T-helper 22 cell (primary cell): ENCODE measurements at places on chromosomes 5 and 9.

GRCh38 chr9:3528451-3528850, 2.6 kb upstream of the RFX3 start:
- peak; percentile 42 for DNase-seq

DNA sequence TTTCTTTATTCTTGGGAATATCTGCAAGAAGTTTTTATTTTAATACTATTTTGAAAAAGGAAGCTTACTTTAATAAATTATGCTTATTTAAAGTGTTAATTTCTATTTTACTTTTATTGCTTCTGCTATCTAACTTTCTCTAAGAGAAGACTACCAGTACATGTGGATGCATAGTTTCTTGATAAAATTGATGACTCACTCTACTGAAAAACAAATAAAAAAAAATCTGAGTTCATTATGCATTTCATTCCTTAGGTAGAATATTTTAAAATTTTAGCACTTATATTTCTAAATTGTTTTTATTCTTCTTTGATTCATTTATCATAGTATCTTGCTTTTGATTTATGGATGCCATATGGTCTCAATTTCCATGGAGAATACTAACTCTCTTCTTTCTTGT, 217.9 kb downstream of the TAF11L14 start:
- DNase-seq: no peak

GRCh38 chr5:36365896-36366295, 64.2 kb upstream of the RANBP3L start:
- no peak for DNase-seq

DNA sequence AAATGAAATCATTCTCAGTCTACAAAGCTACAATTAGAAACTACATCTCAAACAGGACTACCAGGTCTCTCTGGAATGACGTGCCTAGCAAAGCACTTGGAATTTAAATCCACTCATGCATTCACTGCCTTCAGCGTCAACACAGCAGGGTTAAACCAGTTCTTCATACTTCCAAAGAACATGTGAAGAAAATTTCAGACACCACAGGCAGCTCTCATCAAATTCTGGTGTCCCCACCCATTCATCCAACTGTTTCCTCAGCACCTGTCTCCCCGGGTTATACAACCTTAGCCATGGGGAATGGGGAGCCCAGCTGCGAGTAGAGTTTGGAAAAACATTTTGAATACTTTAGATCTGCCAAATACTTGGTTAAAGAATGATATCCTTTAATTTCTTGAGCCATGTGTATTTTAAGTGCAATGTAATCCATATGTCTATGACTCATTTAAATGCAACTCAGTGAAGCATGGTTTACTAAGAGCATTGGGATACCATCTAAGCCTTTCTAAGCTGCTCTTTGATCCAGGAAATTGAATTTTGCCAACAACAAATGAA, 17.5 kb downstream of the ADAM19 start:
- no peak for DNase-seq

DNA sequence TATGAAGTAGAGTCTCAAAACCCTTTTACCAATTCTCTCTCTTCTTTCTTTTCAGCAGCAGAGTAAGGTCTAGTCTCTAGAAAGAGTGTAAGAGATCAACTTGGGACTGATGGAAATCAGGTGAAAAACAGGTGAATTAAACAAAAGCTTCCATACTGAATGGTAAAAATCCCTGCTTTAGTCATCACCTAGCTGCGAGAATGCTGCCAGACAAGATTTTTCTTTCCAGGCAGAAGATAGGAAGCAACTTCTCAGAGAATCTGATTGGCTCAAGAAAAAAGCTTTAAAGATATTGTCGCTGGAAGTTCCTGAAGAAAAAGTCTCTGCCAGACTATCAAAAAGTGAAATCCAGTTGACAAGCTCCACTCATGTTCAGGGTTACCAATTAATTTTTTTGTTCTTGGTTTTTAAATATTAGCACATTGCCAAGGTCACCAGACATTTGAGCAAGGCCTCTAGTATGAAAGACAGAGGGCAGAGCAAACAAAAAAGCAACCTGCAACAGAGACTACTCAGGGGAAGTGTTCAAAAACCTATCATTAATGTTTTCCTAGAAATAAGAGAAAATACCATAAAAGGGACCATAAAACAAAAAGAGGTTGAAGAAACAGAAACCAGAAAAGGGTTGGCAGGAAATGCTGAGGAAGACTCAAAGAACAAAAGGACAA, 9.3 kb downstream of the CDO1 start:
- DNase-seq: no peak

- no peak for DNase-seq
Measured at GRCh38 chr5:158837908-158838307, 261.8 kb downstream of the EBF1 start.

- DNase-seq: no peak
Measured at GRCh38 chr9:112786829-112787520, 36.4 kb downstream of the SNX30 start.

DNA sequence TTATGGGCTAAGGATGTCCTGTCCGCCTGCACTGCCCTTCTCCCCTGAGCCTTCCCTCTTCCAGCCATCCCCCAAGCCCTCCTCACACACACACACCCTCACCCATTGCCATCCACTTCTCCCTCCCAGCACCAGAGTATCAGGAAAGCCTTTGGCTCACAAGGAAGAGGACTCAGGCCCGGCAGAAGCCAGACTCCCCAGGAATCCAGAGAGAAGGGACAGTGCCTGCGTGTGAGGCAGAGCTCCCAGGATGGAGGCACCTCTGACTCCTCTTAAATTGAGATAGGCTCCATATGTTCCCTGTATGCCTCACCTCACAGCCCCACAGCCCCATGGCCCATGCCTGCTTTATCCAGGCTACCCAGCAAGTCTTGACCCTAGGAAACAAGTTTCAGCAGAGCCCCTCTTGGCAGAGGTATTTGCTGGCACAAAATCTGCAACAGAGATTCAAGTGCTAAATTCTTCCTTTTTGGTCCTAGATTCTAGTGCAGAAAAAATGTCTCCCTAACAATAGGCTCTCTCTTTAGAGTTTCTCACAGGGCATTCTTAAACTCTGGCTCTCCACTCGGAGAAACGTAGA, 761 bp downstream of the IL17B start:
- no peak for DNase-seq

GRCh38 chr9:82489201-82489821, 500.7 kb downstream of the SPATA31D1 start:
- no peak for DNase-seq

GRCh38 chr5:55853041-55853670, 2.0 kb downstream of the IL31RA start:
- DNase-seq: no peak

- no peak for DNase-seq
Measured at GRCh38 chr5:104431981-104432380, 869.4 kb upstream of the NUDT12 start.

DNA sequence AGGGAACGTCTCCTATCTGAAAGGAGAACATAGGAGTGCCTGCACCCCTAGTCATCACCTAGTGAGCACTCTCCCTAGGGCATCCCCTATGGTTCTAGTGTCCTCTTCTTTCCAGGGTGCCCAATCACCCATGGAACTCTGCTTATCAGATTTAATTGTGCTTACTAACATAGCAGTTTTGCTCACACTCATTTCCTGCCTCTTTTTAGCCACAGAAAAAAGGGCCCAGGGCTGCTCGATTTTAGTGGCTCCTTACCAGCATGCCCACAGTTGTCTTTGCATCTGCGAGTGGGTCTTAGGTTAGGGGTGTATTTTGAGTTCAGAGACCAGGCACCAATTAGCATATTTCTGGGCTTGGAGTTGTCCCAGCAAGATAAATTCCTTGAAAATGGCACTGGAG, 1110.2 kb downstream of the TAF11L14 start:
- DNase-seq: no peak

GRCh38 chr5:168661593-168662485, 82.7 kb upstream of the PANK3 start:
- no peak for DNase-seq

- no peak for DNase-seq
Measured at GRCh38 chr9:134945509-134946275, 28.0 kb upstream of the FCN1 start.

- DNase-seq: peak; percentile 89
Measured at GRCh38 chr9:136539427-136540421, 6.1 kb downstream of the NOTCH1 start.

- no peak for DNase-seq
Measured at GRCh38 chr9:6054280-6055099, 39.1 kb upstream of the RANBP6 start.

- no peak for DNase-seq
Measured at GRCh38 chr9:37239224-37239859, 119.0 kb downstream of the ZCCHC7 start.

DNA sequence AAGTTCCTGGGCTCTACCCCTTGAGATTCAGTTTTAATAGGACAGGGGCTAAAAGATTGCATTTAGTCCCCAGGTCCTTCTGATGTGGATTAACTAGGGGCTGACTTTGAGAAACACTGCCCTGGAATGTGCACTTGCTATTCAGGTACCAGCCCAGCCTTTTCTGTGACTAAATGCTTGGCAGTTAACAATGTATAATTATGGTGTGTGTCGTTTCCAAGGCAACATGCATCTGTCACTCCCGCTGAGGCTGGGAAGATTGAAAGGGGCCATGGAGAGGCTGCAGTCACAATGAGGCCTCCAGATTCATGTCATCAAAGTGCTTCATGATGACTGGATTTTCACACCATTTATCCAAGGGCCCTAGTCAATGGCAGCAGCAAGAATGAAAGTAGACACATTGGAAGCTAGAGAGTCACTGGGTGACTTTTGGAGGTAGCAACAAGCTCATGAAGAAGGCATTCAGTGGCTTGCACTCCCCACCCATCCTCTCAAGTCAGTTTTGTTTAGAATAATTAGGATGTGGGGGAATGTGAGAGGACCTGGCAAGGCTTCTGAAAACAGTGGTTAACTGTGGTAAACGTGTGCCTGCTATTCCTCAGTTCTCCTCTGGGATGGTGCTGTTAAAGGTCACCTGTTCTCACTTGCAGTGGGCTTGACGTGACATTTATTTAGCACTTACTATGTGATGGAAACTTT, 28.3 kb downstream of the RAI14 start:
- DNase-seq: no peak

DNA sequence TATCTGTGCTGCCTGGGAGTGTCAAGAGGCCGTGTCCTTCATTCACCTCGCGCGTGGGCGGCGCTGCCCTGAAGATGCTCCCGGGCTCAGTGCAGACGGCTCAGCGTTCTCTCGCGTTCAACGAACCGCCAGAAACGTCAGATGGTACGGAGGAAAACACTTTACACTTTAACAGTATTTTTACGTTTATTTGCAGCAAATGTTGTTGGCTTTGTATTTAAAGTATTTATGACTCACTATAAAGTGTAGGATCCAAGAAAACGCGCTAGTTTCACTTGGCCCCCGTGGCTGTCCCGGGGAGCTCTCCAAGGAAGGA, 544 bp upstream of the ERCC6L2 start:
- peak; percentile 27 for DNase-seq

DNA sequence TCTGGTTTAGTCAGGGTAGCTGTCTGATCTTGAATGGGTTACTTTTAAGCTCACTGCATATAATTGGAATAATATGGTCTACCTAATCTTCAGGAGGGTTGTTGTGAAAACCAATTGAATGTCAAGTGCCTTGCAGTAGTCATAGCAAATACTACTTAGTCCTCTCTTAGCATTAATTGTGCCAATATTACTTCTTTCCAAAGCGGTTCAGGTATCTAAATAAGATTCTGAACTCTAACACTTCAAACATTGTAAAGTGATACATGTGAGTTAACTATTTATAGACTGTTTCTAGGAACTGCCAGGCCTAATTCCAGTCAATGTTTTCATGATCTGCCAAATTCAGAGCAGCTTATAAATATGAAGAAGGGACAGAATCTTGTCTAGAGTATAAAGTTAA, 140.2 kb downstream of the SH3GL2 start:
- no peak for DNase-seq

DNA sequence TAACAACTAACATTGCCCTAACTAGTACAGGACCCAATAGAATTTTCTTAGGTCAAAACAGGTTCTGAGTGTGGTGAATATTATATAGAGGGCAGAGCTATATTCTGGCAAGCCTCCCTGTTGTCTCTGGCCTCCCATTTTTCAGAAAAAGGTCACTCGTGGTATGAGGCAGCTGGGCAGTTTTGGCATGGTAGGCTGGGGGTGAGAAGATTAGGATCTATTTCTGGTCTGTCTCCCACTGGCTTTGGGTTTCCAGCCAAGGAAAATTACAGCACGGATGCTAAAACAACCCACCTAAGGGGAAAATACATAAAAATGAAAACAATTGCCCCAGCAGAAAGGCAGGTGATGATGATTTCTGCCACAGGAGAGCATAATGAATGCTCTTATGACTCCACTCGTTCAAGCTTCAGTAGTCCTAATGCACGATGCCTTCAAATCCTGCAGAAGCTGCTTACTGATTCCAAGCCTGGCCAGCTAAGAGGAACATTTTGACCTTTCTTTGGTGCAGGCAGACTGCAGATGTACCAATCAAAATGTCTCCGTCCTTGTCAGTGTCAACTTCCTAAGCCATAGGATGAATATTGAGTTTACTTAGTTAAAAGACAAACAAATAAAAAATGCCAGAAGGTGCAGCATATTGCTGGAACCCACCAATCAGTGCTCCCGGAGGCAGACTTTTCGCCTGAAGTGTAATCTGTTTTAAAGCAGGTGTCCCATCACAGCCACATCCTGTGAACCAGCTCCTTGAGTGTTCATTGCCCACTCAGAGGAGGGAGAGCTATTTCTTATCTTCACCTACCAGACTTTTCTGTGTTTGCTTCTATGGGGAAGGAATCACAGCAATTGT, 435.4 kb downstream of the ZSWIM6 start:
- DNase-seq: no peak

DNA sequence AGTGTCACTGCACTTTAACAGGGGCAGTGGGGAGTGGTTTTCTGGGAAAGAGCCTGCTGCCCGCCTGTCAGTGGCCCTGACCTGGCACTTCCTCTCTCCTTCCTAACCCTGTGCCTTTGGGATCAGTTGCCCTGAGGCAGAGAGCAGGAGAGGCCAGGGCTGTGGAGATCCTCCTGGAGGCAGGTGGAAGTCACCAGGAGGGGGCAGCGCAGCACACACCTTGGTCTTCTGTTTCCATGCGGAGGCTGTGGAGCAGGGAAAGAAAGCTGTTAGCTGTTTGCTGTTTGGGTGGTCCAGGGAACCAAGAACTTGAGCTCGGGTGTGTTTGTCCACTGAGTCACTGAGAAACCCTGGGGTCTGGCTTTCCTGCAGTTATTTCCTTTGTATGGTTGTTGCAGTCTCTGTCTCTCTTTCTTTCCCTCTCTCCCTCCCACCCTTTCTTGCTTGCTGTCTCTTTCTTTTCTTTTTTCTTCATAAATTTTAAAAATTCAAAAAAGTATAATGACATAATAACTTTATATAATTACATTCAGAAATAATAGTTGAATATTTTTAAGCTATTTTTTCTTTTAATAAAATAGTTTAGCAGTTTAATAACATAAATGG, 28.1 kb downstream of the NTRK2 start:
- DNase-seq: no peak

GRCh38 chr9:110152704-110153374, 55.1 kb downstream of the C9orf152 start:
- DNase-seq: no peak

- DNase-seq: no peak
Measured at GRCh38 chr5:147754372-147755122, 28.0 kb downstream of the JAKMIP2 start.
